ENCODE measurements at places on chromosomes 7 and 10.

DNA sequence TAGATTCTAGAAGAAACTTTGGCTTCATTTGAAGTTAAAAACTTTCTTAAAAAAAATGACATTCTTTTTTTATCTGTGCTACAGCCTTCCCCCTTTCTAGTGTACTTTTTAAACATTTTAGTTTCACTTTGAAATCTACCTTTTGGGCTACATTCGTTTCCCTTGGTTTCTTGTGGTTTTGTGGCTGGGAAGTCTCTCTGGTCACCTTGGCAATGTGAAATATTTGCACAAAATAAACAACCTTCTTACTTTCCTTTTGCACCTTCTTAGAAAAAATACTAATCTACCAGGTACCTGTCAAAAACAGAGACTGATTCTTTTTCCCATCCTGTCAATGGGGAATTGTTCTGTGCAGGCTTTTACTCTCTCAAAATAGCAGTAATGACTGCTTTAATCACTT lies 350.2 kb downstream of the GATA3 start:
- DNase-seq, result peak; percentile 7

- DNase-seq, result no peak
Measured at GRCh38 chr10:127227663-127228062, 31.3 kb upstream of the INSYN2A start.

GRCh38 chr7:32347244-32347828 lies 142.8 kb downstream of the LSM5 start:
- DNase-seq, result no peak

DNA sequence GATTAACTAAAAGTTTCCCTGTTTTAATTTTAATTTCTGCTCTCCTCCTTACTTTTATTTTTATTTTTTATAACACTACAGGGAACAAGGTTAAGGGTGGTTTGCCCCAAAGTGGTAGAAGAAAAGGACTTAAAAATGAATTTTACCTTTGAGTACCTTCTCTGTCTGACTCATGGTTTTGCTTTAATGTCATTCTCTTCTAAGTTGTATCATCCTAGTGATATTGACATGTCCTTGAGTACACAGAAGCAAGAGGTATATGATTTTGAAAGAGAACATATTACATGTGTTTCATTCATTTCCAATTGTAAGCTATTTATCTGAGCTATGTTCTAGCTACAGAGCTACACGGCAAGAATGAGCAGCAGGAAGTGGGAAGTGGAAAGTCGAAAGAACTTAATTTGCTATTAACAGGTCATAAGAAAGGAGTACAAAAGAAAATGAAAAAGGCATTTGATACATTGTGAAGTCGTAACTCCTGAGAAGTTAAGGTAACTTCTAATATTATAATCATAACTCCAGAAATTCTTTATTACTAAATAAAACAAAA lies 112.5 kb downstream of the SEMA3A start:
- no peak for DNase-seq

GRCh38 chr10:11775412-11775811 lies 33.2 kb downstream of the ECHDC3 start:
- DNase-seq, result no peak

DNA sequence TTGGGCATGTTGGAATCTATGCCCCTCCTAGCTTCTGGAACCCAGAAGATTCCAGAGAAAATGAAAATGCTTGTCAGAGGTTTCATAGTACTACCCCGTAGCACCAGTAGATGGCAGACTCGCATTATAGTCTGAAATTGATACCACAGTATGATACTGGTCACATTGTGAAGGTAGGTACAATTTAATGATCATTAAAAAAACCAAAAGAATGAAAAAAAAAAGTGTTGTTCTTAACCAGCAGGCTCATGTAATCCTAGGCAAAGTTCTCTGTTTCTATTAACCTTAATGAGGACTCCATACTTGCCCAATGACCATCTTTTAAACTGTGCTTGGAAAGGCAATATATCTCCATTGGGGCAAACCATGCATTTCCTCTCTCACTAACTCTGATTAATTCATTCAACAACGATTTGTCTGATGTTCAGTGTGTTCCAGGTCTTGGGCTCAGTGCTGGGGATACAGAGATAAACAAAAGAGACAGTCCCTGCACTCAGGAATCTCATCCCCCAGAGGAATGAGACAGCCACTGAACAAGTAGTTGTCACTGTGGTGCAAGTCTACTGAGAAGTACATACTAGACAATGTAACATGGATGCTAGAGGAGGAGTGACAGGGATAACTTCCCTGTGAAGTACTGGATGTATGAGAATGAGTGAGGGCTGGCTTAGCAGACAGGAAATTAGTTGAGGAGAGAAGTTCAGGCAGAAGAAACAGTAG lies 223.5 kb upstream of the PHYHIPL start:
- no peak for DNase-seq

DNA sequence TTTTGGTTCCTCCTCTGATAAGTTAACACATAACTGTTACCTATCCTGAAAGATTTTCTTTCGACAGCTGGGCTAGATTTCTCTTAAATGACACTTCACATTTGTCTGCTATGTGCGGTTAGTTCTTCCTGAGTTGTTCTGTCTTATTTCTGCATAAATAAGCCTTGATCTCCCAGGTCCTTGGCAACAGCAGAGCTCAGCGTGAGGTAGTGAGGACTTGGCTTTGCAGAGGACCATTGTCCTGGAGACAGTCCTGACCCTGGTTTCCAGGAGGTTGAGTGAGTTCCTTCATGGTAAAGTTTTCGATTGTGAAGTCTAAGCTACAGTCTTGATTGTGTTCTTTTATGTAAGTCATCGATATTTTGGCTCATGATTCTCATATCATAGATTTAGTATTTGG lies 23.7 kb downstream of the SND1 start:
- no peak for DNase-seq

DNA sequence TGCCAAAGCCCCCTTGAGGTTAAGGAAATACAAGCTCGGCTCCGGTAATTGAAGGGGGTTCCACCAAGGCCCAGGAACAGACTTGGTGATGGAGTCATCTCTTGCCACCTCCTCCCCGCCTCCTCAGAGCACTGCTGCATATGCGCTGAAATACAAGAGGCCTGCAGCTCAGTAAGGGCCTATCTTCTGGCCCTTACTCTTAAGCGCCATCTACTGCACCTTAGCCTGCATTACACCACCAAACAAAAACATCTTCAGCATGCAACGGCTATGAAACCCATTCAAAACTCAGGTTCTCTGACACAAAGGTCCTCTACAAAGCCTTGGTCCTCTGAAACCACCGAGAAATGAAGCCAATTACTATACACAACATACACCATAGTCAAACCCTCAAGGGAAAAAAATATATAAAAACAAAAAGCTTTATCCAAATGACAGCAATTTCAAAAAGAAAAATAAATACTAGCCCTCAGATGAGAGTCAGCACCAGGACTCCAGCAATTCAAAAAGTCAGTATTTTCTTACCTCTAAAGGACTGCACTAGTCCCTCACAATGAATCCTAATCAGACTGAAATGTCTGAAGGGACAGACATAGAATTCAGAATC lies 176.8 kb upstream of the TBX20 start:
- DNase-seq, result no peak

DNA sequence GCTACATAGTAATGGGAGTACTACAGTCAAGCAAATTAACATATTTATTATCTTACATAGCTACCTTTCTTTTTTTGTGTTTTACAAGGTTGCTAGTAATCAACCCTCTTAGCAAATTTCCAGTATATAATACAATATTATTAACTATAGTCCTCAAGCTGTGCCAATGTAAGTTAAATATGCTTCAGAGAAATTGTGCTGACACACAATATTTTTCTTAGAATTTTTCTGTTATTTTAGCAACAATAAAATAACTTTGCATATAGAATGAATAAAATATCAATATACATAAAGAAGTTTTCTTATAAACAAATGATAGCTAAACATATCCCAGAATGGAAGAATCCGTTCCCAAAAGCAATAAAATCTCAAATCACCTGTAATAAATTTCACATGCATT lies 1605.1 kb downstream of the REEP3 start:
- no peak for DNase-seq

DNA sequence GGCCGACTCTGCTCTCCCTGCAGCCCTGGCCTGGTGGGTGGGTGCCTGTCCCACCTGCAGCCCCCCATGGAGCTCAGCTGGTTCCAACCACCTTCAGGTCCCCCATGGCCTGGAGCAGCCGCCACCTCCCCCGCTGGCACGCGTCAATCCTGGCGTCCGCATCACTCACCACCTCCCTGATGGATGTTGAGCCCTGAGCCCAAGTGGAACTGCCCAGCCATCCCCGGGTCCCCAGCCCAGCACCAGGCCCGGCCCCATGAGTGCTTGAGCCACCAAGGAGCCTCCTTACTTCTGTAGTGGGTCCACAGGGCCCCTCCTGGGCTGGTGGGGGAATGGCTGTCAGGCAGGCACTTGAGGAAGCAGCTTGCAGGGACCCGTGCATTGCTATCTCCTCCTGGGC lies 14.6 kb downstream of the AGAP3 start:
- no peak for DNase-seq

- DNase-seq, result peak; percentile 47
Measured at GRCh38 chr7:1922071-1922869, 252.2 kb downstream of the ELFN1 start.

DNA sequence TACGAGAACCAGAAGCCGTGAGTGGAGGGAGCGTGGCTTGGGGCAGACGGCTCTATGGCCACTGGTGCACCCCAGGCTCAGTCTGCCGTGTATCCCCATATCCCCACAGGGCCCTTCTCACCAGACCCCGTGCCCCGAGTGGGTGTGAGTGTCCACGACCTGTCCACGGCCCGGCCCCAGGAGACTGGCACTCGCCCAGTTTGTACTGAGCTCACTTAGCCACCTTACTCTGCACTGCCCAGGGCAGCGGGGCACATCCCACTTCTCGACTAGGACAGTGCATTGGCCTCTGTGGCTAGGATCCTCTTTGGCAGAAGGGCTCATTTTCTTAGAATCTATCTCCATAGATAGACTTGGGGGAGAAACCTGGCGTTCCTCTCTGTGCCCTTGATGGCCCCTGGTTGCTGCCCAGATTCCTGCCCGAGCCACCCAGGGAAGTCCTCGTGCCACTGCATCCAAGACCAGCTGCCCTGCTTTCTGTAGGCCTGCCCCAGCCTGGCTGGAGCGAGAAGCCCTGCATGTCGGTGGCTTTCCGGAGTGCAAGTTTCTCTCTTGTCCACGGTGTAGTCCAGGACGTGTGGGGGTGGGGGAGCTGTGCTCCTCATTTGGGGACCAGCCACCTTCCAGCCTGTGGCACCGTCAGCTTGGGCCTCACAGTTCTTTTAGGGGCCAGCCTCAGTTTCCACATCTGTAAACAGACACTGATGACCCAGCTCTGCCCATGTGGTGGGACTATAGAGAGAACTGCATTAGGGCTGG lies 11.9 kb downstream of the TMEM120A start:
- no peak for DNase-seq

- no peak for DNase-seq
Measured at GRCh38 chr7:157909370-157909769, 572.6 kb downstream of the DNAJB6 start.

DNA sequence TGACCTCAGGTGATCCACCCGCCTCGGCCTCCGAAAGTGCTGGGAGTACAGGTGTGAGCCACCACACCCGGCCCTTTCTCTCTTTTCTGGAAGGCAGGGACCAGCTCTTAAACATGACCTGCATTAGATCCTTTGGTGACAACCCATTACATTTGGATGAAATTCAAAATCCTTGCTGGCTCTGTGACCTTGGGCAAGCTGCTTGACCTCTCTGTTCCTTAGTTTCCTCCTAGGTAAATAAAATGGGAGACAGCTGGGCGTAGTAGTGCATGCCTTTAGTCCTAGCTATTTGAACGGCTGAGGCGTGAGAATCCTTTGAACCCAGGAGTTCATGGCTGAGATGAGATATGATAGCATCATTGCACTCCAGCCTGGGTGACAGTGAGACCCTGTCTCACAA lies 23.7 kb downstream of the LDB1 start:
- DNase-seq, result no peak

GRCh38 chr7:14637968-14638367 lies 264.6 kb downstream of the DGKB start:
- DNase-seq, result no peak

DNA sequence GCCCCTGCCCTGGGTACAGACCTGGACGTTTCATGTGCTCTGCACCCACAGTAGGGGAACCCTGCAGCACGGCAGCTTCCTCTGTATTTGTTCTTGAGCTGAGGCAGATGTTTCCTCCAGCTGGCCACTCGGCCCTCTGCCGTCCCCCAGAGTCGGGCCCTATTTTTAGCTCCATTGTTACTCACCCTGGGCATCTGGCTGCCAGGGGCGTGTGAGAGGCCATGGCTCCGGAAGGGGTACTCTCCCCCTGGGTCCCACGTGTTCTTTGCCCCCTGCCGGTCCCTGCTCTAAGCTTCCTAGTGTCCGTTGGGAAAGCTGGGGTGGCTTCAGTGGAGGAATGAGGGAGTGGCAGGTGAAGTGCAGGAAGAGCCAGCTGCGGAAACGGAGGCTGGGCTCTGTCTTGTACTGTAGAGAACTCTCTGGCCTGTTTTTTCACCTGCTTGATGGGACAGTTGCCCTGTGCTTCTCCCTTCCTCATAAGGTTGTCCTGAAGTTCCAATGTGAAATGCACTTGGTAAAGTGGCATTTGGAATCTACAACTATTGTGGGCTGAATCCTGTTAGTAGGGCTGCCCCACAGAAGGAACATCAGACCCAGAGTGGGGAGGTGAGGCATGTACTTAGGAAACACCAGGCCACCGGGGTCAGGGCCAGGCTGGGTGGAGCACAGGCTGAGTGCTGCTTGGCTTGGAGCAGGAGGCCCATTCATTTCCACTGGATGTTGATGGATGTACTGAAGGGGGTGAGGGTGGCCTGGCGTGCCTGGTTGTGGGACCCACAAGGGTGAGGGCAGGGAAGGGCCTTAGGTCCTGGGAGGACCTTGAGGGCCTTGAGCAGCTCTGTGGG lies 30.6 kb downstream of the PALD1 start:
- no peak for DNase-seq

DNA sequence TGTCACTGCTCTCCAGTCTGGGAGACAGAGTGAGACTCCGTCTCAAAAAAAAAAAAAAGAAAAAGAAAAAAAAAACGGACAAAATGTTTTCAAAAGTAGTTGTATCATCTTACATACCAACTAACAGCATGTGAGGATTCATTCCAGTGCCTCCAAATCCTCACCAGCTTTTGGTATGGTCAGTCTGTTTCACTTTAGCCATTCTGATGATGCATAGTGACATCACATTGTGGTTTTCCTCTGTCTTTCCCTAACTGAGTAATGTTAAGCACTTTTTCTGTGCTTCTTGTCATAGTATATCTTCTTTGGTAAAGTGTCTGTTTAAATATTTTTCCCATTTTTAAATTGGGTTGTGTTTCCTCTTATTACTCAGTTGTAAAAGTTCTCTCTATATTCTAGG lies 251.4 kb upstream of the CTBP2 start:
- DNase-seq, result no peak

- no peak for DNase-seq
Measured at GRCh38 chr10:116440330-116441030, 12.8 kb downstream of the PNLIPRP3 start.

- DNase-seq, result no peak
Measured at GRCh38 chr7:82275342-82275741, 168.2 kb downstream of the CACNA2D1 start.

- no peak for DNase-seq
Measured at GRCh38 chr10:51804866-51805265, 105.5 kb upstream of the CSTF2T start.

GRCh38 chr10:70622981-70623844 lies 20.7 kb upstream of the PRF1 start:
- DNase-seq, result no peak

Measured in activated CD4-positive, alpha-beta T cell treated with anti-CD3 and anti-CD28 coated beads, Interleukin-2, amount 50 U/mL, for 4 hours (primary cell).